ENCODE measurements at places on chromosomes 5 and 9. TPM values are rescaled to one million over a fixed set of nuclear protein-coding genes. Genes with fewer than 3 reads are reported as not detected.

- DNase-seq: peak; percentile 89
Measured at GRCh38 chr5:32173267-32174010, 680 bp downstream of the GOLPH3 start.

DNA sequence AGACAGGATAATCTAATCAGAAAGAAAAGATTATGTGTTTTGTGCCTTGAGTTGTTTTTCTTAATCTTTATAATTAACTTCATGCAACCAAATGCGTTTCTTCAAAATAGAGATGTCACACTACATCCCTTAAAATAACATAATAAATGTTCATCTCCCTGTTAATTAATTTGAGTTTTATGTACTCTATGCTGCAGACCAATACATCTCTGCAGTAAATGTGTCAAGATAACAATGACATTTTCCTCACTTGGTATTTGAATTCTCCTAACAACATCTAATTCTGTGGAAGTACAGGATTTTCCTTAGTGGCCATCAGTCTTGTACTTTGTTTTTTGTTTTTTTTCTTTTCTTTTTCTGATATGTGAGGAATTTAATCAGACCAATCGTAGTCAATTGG, 279.2 kb upstream of the TYRP1 start:
- DNase-seq: peak; percentile 57

- no peak for DNase-seq
Measured at GRCh38 chr9:129702589-129703520, 37.4 kb downstream of the PRRX2 start.

DNA sequence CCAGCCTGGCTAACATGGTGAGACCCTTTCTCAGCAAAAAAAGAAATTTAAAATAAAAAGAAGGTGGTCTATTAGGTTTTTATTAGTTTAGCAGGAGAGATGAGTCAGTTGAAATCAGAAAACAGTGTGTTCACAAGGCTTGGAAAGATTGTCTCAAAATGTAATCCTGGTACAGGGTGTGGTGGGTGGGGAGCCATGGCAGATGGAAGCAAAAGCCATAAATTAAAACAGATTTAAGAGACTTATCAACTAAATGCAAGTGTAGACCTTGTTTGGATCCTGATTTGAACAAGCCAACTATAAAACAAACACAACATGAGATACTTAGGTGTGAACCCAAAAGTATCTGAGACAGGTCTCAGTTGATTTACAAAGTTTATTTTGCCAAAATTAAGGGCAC, 42.8 kb upstream of the KLF9 start:
- DNase-seq: no peak

DNA sequence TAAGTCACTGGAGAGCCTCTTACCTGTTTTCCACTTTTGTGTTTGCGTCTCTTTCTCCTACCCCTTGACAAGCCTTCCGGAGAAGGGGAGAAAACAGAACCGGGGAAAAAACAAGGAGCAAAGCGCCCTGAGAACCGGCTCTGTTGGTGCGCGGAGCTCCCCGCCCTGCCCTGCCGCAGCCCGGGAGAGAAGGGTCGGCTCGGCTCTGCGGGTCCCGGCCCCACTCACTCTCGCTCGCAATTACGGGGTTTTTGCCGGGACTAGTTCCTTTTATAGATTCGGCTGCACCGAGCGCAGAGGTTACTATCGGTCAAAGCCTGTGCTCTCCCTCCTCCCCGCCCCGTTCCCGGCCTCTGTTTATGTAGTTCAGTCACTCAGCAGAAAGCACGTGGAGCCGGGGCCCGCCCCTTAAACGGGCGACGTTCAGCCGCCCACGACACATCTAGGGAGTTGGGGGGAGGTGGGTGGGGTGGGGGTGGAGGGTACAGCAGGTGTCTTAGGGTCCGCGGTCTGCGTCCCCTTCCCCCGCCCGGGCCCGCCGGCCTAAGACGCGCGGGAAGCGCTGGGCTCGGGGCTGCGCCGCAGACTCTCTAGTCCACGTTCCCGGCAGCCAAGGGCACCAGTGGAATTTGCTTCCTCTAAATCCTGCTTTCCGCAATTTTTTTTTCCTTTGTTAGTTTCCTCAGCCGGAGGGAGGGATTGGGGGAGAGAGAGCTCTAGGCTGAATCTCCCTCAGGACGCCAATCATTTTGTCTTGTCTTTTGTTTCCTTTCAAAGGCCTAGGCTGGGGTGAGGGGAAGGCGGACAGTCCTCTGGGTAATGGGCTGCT, at the start of gene ABCA1:
Gene ABCA1, minus strand, starts transcription at position 244 of the 829 bp plus-strand sequence. CDS start 24,476 bp downstream, outside the sequence.
- peak; percentile 93 for DNase-seq

DNA sequence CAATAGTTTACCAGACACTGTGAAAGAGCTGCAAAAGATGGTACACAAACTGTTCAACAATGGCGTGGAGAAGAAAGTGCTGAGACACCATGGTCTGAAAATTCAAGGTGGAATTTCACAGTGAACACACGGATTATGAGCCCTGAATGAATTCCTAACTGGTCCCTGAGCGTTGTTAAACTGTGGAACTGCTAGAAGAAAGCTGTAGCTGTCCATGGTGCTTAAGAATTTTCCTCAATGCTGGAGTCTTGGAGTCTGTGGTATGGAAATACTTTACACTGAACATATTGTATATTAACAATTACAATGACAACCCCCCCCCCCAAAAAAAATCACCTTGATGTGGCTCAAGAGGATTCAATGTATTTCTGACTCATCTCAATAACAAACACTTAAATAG, 68.5 kb downstream of the SLC24A2 start:
- peak; percentile 26 for DNase-seq

DNA sequence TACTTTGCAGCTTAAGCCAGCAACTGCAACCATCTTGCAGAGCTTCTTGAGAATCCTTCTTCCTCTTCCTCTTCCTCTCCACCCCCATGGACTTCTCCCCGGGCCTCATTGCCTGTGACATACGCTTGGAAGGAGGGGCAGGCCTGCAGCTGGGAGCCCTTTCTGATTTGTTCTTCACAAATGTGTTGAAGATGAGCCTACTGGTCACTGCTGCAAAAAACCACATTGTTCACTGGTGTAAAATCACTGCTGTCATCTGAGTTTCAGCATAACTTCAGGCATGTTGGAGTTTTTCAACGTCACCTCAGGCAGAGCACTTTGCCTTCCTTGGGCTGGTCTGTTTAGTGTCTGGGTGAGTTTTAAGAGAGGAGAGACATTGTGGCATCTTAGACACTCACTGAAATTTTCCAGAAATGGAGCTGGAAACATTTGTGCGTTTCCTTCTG, 7.9 kb downstream of the TJP2 start:
- DNase-seq: no peak

DNA sequence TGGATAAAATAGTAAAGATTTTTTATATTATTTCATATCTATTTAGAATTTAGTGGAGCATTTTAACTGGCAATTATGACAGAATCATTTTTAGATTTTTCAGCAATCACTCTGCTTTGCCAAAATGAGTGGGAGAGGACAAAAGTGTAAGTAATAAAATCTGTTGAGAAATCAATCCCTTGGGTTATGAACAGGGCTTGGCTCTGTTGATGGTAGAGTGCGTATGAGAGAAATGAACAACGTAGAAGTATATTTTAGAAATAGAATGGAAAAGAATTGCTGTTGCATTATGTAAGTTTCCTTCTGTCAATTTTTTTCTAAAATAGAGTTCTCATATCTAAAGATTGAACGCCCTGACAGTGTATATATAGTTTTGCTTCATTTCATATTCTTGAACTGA, 154.1 kb upstream of the PRDM9 start:
- DNase-seq: no peak

DNA sequence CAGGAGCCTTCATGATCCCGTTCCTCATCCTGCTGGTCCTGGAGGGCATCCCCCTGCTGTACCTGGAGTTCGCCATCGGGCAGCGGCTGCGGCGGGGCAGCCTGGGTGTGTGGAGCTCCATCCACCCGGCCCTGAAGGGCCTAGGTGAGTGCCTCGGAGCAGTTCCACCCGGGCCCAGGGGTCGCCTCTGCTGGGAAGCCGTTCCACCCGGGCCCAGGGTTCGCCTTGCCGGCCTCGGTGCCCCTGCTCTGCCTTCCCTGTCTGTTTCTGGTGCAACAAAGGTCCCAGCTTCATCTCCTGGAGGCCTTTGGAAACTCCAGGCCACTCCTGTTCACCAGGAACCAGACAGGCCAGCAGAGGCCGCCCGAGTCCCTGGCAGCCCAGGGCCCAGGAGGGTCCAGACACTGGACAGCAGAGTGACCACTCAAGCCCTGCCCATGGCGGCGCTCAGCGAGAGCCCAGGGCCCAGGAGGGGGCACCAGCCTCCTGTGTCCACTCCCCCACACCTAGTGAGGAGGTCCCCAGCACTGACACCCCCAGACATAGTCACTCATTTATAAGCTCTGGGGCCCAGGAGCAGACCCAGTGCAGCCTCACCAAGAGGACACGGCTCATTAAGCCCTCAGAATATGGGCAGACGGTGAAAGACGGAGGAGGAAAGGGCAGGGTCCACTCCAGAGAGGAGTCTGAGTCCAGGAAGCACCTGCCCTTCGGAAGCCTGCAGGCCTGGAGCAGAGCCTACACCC, 7.5 kb downstream of the SLC6A19 start:
- DNase-seq: peak; percentile 71

SPATA31A6 gene
- not detected for polyA plus RNA-seq

RNF183 gene
- polyA plus RNA-seq: 8.1 TPM

FAM78A gene
- polyA plus RNA-seq: 1.6 TPM

SHC3 gene
- polyA plus RNA-seq: 0.95 TPM

FREM1 gene
- polyA plus RNA-seq: 17.0 TPM

ELAVL2 gene
- 0.19 TPM for polyA plus RNA-seq
